ENCODE measurements at places on chromosomes 5 and 9. TPM values are rescaled to one million over a fixed set of nuclear protein-coding genes. Genes with fewer than 3 reads are reported as not detected.

DNA sequence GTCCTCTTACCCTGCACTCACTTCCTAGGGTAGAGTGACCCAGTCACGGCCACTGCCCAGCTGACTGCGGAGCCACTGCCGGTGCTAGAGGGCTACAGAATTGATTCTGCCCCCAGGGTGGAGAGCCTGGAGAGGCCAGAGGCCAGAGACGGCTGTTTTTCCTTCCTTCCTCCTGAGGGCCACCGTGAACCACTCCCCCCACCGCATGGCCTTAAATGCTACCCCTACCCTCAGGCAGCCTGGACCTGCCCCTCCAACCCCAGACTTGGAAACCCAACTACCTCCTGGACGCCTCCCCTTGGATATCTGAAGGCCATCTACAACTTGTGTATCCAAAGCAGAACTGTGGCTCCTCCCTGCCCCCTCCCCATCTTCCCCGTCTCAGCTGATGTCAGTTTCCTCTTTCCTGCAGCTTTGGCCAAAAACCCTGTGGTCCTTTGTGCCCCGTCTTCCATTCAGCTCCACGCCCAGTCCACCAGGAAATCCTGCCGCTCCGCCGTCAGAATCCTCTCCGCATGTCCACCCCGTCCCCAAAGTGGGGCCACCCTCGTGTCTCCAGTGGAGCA is 16.3 kb downstream of the SH2D3C start:
- no peak for DNase-seq

DNA sequence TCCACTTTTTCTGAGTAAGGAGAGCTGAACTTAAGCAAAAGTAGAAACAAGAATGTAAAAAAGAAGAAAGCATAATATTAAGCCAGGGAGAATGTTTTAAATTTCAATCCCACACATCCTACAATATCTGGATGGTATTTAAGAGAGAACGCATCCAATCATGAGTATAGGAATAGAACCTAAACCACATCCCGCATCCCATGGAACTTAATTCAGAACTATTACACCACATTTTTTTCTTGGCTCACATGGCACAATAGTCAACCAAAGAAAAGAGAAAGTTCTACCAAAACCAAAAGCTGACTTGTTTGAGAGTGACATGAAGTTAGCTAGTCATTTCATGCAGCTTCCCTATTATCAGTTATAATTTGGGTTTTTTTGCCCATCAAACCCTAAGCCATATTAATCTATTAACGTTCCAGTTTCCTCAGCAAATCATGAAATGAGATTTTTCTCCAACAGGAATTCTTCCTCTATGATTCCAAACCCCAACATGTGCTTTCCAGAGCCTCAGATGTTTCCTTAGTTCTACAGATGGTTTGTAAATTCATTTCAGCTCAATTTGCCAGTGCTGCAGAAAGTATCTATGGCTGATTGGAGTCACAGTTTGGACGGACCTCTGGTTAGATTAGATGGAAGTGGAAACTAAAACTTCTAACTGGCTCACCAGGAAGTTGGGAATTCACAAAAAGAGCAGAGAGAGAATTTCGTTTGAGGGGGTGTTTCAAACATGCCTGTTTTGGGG is 22.5 kb downstream of the ADAMTSL1 start:
- DNase-seq = no peak

DIRAS2 gene
- 5.5 TPM for polyA plus RNA-seq

- no peak for DNase-seq
Measured at GRCh38 chr5:140242099-140242498, 60.8 kb downstream of the PFDN1 start.

GRCh38 chr5:73565969-73566547 is 515 bp downstream of the UTP15 start:
- DNase-seq = no peak

DNA sequence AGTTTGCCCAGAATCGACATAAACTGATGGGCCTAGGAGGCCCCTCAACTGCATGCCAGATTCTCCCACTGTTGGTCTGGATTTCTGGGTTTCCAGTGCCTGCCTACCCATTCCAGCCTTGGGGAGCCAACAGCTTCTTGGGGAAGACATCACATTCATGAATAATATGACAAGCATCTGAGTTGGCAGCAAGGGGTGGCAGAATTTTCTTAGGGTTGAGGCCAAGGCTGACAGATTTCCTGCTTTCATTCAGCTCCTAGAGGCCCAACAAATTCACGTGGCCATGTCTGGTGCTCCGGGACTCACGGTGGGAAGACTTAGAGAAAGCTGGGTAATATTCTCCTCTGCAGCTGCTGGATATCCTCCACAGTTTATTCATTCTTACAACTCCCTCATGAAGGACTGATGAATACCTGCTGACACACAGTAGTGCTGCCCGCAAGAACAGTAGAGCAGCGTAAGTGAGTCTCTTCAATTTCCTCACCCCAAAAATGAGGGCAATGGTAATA is 305.0 kb upstream of the TNC start:
- no peak for DNase-seq

FOXD4 gene
- 0.20 TPM for polyA plus RNA-seq

All from left renal pelvis (tissue), 4 donors.